Right hindlimb (tissue), 1 donor: ENCODE measurements at places on chromosomes 2 and 18.
A peak's percentile ranks its signal among the peaks of the same experiment; 100 is the strongest.

DNA sequence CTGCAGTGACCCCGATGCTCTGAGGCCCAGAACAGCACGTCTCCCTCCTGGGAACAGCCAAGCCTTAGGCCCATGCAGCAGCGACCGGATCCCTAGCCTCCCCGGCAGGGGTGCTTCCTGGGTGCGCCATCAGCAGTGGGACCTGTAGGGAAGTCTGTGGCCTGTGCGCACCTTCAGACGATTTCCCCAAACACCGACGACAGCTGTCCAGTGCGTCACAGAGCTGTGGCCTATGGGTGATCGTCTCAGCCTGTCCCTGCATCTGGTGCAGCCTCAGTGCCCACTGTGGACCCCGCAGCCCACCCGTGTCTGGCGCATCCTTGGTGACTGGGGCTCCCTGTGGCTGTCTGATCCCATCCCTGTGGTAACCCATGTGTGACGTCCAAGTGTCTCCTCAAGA, 9.0 kb downstream of the GPC1 start:
- no peak for DNase-seq

DNA sequence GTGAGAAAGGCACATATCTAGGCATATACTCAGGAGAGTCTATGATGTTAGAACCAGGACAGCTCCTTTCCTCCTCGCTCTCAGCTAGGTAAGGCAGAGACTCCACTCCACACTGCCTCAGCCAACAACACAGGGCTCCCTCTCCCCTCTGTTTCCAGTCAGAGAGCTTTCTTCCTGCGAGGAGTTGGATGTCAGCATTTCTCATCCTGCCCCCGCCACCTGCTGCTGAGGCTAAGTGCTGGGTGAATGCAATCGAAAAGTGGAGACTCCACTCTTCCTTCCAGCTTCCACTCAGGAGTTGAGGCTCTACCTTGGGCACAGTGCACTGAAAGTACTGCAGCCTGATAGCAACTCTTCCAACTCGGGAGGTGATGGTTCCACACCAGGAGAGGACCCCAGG, 177.2 kb upstream of the RAB6C start:
- DNase-seq = no peak

- DNase-seq = no peak
Measured at GRCh38 chr2:236081171-236081570, 87.0 kb downstream of the GBX2 start.

DNA sequence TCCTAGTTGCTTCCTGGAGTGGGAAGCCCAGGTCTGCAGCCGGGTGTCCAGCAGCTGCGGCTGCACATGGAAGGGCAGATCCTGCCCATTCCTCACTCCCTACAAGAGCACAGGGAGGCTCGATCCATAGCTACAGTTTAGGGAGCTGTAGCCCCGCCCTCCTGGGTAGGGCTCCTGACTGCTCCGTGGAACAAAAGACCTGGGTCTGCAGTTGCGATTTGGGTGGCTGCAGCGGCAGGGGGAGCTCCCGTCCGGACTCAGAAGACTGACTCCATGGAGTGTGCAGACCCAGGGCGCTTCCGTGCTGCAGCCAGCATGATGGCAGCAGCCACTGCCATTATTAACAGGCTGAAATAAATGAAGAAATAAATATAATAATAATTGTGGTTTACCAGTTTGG, 157.3 kb downstream of the CTNNA2 start:
- no peak for DNase-seq

- DNase-seq = peak; percentile 67
Measured at GRCh38 chr18:13823707-13824395, at the start of gene MC5R. TSS of gene MC5R (plus strand) at chr18:13824149. CDS start at chr18:13825766, 1,617 bp downstream.

GRCh38 chr18:10374636-10375293, 79.7 kb upstream of the APCDD1 start:
- DNase-seq = no peak

GRCh38 chr2:32264422-32265105, at the start of gene NLRC4:
TSS of gene NLRC4 (minus strand) at chr2:32264886. CDS start at chr2:32256775, 8,111 bp downstream.
- no peak for DNase-seq

GRCh38 chr2:167825664-167826063, 421.7 kb downstream of the STK39 start:
- DNase-seq = no peak

DNA sequence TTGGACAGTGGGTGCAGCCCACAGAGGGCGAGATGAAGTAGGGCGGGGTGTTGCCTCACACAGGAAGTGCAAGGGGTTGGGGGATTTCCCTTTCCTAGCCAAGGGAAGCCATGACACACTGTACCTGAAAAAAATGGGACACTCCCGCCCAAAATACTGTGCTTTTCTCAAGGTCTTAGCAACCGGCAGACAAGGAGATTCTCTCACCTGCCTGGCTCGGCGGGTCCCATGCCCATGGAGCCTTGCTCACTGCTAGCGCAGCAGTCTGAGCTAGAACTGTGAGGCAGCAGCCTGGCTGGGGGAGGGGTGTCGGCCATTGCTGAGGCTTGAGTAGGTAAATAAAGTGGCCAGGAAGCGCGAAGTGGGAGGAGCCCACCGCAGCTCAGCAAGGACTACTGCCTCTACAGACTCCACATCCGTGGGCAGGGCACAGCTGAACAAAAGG, 244.7 kb downstream of the NBAS start:
- no peak for DNase-seq

DNA sequence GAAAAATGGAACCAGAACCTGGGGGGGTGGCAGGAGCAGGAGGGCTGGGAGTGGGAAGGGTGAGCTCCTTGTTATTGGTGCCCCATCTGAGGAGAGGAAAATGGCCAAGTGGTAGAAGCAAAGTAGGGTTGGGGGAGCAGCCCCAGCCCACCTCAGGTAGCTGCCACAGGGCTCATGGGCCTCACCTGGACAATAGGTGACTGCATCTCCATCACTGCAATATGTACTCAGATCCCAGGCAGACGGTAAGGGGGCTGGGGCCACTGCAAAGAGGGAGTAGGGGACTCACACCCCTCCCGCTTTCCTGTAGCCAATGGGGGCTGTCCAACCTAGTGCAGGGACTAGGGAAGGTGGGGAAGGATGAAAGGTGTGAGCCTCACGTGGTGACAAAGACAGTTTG, 4.2 kb downstream of the C2orf81 start:
- DNase-seq = no peak

- no peak for DNase-seq
Measured at GRCh38 chr2:195445639-195446038, 211.4 kb upstream of the SLC39A10 start.

DNA sequence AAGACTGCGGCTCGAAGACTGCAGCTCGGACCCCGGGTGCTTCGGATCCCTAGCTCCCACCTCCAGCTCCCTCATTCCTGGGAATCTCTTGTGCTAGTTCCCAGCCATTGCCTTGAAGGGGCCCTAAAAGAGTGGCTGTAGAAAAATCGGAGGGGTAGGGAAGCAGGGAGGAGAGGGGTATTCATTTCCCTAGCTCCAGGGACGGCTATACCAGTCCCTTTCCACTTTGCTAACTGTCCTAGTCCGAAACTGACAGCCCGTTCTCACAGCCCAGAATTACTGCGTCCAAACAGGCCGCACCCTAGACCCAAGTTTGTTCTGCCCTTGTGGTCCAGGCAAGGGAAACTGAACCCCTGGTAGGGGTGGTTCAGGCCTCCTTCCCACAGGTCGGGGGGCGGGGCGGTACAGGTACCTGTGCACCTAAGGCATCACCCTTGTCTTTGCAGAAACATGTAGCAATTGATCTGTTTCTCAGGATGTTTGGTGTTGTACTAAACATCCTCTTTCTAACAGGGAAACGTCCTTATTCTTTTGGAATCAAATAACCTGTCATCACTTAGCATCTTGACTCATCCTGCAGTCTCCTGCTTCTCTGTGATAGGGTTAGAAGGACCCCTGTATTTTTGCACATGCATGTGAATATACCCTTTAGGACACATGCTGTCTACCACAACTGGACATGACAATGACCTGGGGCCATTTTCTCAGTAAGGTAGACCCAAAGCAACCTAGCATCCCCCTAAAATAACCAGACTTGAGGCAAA, 4.0 kb downstream of the EMX1 start:
- no peak for DNase-seq

DNA sequence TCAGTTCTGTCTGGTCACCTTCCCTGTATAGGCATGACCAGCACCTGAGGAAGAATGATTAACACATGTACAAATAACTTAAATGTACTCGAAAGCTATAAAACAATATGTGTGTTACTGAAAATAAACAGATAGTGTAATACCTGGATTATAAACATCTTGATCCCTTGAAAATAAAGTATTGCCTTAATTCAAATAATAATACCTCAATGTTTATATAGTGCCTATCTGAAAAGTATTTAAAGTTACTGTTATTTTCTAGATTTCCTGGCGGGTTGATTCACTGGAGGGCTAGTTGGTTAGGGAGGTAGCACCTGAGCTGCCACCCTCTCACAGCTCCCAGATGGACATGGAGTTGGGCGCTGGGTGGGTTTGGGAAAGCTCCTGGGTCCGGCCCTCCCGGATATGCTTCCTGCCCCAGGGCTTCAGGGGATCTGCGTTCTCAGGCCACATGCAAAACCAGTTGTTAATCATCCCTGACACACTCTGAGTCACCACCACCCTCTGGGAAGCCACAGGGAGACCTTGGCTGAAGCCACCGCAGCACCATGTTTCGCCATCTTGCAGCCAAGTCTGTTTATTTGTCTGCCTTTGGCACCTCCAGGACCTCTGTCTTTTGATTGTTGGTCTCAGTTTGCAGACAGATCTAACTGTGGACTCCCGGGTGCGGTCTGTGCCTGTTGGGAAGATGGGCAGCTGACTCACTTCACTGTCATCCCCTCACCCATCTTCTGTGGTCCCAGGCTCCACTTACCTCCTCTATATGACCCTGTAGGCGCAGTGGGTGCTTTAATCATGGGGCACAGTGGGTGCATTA, 35.3 kb downstream of the RAB31 start:
- no peak for DNase-seq

GRCh38 chr18:23658285-23658684, 4.4 kb downstream of the ANKRD29 start:
- no peak for DNase-seq

DNA sequence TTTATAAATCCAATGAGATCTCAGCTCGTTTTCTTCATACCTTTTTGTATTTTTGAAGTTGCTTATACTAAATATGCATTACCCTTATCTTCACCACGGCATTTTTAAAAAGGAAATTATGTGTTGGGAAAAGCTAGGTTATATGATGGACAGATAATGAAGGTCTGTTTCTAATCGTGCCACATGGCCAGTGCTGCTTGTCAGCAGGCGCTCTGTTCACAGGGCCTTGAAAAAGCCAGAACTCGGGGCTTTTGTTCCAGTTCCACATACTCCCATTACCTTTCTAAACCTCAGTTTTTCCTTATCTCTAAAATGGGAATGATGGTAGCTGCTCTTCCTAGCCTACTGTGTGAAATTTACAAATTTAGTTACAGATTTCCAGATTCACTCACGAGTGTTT, 42.0 kb downstream of the EPAS1 start:
- DNase-seq = no peak

- DNase-seq = no peak
Measured at GRCh38 chr2:17191223-17191622, 327.0 kb downstream of the RAD51AP2 start.

DNA sequence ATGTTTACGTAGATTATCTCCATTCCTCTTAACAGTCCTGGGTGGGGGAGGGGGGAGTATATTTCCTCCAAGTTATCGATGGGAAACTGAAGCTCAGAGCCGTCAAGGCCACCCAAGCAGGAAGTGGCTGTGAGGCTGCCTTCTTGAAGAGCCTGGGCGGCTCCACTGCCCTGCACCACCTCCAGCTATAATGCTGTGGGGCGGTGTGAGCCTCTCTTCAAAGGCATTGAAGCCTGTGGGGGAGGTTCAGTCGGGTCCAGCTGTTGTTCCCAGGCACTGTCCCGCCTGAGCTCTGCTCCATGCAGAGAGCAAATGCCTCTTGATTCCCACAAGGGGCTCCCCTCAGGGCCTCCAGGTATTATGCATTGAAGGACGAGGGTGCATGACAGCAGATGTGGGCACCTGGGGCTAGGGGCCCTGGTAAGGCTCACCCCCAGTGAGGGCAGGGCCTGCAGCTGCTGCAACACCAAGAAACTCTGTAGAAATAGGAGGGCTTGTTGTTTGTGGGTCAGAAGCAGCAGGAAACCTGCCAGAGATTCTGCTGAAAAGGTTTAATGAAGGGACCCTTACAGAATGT, 29.5 kb upstream of the LAPTM4A start:
- DNase-seq = peak; percentile 51

DNA sequence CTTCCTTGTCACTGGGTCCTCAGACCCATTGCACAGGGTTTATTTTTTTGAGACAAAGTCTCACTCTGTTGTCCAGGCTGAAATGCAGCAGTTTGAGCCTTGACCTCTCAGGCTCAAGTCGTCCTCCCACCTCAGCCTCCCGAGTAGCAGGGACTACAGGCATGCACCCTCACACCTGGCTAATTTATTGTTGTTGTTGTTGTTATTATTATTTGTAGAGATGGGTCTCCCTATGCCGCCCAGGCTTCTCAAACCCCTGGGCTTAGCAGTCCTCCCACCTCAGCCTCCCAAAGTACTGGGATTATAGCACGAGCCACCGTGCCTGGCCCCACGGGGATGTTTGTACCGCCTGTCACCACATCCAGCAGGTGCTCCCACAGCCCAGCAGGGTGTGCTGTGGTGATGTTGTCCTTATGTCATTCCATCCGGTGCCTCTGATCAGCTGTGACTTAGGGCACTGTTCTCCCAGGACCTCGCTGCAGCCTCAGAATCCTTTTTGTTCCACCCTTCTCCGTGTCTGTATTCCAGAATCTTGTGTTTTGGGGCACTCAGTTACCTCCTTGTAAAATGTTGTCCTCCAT, 182.3 kb downstream of the INO80D start:
- no peak for DNase-seq

DNA sequence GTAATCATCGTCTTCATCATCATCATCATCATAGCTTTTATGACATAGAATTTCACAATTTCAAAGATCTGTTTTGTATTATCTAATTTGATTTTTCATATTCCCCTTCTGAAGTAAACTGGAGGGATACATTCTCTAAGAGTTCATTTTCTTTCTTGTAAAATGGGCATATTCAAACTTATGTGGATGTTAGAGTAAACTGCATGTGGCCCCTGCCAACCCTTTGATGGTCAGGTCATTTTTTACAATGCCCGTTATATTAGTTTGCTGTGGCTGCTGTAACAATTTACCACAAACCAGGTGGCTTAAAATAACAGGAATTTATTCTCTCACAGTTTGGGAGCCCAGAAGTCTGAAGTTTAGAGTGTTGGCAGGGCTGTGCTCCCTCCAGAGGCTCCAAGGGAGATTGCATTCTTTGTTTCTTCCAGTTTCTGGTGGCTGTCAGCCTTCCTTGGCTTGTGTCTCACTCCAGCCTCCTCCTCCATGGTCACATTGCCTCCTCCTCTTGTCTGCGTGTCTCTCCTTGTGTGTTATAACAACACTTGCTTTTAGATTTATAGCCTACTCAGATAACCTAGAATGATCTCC, 127.5 kb upstream of the MMADHC start:
- no peak for DNase-seq

DNA sequence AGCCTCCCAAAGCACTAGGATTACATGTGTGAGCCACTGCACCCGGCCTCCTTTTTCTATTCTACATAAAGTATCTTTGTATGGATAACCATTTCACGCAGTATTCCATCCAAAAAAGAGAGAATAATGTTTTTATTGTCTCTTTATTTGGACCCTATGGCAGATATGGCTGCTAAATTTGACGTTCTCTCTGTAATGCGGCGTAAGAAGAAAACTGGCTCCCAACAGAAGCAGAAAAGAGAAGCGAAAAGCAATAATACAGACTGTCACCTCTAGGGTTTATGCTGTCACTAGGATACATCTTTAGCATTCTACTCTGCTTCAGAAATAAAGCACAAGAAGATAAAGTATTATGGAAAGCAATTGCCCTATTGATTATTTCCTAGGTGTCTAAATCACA, 55.9 kb downstream of the FN1 start:
- no peak for DNase-seq

- DNase-seq = no peak
Measured at GRCh38 chr18:55466789-55467188, 121.2 kb downstream of the TCF4 start.
